ENCODE measurements at places on chromosomes 6 and 20.

- no peak for DNase-seq
Observed at GRCh38 chr20:23643659-23644058, 5.9 kb upstream of the CST3 start.

- no peak for DNase-seq
Observed at GRCh38 chr6:97174471-97174870, 108.5 kb downstream of the MMS22L start.

GRCh38 chr20:16308754-16309153, 264.5 kb downstream of the KIF16B start:
- DNase-seq: no peak

DNA sequence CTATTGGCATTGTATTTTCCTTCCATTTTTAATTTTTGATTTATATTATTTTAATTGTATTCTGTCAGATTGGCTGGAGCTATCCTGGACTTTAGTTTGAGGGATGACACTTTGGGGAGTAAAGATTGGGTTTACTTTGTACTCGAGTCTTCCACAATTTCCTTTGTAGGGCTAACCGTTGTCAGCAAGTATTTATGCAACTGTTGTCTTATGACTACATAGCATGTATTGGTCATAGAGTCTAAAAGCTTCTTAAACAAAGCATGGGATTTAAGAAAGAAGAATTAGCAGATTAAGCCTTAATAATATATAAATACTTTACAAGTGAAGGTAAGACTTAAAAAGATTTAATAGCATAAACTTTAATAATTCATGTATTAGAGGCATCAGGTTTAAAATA, 19.6 kb downstream of the FARS2 start:
- DNase-seq: no peak

DNA sequence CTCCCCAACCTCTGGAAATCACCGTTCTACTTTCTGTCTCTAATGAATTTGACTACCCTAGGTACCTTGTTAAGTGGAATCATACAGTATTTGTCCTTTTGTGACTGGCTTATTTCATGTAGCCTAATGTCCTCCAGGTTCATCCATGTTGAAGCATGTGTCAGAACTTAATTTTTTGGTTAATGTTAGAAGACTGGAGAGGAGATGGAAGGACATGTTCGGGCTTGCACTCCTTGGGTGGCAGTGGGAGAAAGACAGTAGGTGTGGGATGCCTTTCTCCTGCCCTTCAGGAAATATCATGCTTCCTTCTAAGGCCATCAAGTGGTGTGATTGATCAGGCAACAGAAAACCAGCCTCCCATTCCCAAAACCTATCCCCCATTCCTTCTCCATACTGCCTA, 61.1 kb upstream of the RNF144B start:
- no peak for DNase-seq

GRCh38 chr20:13677241-13677640, 38.5 kb upstream of the TASP1 start:
- no peak for DNase-seq

- no peak for DNase-seq
Observed at GRCh38 chr6:34370361-34370760, 22.1 kb downstream of the NUDT3 start.

DNA sequence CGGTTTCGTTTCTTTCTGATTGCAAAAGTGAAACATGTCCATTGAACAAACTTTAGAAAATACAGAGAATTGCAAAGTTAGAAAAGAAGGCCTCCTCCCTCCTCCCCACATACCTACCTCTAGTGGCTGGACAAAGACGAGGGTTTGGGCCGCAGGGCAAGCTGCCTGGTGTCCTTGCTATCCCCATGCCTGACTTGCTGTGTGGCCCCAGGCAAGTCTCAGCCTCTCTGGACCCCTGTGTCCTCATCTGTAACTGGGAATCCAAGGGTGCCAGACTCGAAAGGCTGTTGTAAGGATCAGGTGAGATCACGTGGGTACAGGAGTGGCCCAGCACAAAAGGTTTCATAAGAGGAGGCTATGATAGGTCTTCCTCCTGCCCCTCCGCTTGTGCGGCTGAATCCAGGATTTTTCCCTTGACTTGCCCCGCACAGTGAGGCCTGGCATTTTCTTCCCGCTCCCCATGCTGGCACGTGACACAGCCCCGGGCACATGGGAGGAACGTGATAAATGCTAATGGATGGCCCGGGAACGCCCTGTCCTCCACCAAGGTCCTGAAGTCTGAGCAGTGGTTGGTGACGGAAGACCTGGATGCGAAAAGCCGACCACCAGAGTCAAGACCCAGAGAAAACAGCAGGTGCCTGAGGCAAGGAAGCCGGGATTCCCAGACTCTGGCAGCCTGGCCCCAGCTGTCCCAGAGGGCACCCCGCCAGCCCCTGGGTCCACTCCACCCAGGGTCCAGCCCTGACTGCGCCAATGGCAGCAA, 55.8 kb downstream of the UBE2V1 start:
- no peak for DNase-seq

DNA sequence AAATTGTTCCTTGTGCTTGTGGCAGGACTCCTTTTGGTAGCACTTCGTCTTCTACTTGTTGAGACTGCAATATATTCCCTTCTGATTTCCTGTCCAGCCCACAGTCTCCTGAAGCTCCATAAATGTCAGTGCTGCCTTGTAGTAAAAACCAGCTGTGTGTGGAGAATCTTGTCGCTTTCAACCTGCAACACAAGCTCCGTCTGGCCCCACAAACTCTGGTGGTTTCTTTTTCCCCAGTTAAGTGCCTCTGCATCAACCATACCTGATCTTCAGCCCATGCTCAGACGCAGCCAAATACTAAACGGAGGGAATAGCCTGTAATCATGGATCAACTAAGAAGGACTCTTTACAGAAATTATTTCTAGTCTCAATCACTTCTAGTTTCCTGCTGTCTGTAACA, 1133.3 kb upstream of the ADGRB3 start:
- DNase-seq: no peak

DNA sequence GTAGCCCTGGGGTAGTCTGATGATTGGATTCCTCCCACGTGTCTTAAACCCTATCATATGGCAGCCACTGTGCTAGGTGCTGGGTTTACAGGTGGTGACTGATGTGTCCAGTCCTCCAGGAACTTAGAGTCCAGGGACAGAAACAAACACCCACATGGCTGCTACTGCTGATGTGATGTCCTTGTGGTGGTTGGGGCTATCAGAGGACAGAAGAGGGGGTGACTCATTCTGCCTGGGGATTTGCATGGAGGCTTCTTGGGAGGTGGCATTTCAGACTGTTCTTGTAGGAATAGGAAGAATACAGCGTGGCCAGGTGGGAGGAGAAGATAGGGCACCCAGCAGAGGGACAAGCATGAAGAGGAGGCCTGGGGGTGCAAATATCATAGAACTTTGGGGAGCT, 9.8 kb downstream of the RAET1G start:
- no peak for DNase-seq

DNA sequence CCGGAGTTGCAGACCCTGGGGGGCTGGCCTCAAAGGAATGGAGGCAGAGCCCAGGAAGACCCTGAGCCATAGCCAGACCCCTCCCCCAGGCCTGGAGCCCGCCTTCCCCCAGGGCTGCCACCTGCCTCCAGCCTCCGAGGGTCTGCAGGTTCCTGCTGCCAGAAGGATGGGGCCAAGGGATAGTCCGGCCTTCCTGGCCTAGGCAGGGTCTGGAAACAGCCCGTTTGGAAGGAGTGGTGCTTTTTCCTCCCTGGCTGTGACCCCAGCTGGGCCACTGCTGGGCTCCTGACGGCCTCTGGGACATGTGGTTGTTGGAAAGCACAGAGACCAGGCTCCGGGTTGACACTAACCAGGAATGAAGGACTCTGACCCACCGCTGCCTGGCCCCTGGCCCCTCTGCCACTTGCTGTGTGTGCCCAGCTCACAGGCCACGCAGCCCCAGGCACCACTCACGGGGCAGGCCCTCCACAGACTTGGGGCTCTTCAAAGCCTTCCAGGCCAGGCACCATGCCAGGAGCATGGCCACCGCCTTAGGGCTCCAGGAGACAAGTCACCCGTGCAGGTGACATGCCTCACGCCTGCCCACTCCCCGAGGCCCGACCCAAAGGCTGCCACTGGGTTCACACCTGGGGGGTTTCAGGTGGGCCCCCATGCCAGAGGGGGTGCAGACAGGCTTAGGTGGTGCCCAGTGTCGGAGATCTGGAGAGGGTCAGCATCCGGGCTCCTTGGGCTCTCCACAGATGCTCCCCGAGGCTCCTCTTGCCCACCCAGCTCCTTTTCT, 3.9 kb upstream of the LAMA5 start:
- no peak for DNase-seq

DNA sequence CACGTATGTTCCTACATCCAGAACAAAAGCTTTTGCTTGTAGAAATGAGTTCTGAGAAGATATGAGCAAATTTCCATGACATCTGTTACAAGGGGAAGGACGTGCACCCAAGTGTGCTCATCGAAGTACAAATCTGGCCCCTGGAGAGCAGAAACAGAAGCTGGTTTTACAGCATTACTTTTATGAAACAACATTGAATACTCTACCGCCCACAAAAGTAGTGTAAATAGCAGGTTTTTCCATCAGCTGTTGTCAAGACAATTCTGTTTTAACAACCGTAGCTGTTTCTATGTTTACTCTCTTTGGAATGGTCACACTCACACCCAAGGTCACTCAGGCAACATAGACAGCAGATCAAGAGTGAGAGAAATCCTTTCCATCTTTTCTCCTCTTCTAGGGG, 114.2 kb upstream of the SSTR4 start:
- no peak for DNase-seq

DNA sequence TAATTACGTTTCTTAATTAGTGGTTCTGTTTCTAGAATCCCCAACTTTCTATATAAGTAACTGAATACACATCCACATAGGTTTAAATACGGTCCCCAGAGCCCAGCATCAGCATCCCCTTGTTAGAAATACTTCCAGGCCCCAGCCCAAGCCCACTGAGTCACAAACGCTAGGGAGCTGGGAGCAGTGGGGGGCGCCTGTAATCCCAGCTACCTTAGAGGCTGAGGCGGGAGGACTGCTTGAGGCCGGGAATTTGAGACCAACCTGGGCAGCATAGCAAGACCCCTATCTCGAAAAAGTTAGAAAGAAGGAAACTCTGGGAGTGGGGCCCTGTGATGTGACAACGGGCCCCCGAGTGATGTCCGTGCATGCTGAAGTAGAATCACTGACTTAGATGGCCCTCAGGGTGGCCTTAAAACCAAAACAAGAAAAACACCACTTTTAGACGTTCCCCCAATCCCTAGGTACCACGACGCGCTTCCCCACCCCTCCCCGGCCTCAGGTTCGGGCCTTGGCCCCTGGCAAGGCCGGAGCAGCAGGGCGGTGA, 1.3 kb upstream of the PPP1R3G start:
- DNase-seq: no peak

DNA sequence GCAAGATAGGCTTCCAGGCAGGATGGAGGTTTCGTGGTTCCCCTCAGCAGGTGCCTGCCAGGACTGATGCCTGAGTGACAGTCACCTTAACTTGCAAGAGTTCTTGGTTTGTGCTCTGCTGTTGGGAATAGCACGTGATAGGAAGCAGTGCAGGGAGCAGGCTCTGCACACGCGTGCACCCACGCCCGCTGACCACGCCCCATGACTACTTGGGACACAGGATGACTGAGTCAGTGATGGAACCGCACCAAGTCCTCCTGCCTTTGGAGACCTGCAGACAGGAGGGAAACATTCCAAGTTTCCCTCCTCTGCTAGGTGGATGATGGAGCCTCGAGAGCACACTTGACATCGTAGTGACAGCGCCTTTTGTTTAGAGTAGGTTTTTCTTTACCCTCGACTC, 164.2 kb downstream of the DTNBP1 start:
- DNase-seq: no peak

GRCh38 chr6:134035823-134036296, 16.6 kb downstream of the SLC2A12 start:
- no peak for DNase-seq
